ENCODE measurements at places on chromosomes 4 and X.

GRCh38 chrX:126170720-126171119 lies 4.6 kb upstream of the DCAF12L2 start:
- DNase-seq = no peak

DNA sequence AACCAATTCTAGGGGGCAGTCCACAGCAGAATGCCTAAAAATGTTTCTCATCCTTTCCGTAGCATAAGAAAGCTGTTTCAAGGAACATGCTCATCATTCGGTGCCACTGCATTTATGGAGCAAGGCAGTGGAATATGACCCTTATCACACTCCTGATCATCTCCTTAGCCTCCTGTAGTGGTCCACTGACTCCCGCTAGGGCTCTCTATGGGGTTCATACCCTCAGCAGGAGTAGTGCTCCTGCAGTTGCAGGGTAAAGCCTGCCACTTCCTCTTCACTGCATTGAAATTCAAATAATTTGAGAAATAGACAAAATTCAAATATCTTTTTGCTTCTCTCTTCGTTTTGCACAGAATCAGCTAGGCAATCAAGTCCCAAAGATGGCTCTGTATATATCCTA lies 107.0 kb downstream of the NDST3 start:
- DNase-seq = no peak

DNA sequence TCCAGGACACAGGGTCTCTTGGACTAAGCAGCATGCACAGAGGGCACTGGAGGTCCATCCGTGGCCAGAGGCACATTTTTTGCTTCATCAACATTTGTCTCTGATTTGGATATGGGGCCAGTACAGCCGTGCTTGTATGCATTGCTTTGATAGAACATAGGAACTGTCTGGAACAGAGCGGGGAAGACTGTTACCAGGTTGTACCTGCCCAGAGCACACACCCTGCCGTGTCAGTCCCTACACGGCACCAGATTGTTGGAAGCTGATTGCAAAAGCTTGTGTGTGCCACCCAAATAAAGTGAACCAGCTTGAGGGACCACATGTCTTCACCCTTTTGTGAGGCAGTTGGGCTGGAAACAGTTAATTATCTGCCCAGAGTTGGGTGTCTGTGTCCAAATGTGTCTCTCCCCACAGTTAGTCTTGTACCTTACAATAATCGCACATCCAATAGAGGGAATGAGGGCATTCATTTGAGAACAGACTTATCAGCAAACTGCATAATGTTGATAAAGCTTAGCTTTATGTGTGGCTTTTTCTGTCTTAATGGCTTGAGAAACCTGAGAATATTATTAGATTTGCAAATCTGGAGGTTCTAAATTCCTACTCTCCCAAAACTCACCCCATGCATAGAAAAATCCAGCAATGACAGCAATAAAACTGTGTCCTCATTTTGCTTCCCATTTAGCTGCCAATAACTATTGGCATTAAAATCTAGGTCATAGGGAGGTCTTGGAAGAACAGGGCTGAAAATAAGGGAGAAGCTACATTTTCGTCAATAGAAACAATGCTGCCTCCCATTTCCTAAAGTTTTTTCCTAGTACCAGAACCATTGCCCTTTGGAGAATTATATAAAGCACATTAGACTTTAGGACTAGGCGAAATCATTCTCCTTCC lies 21.2 kb downstream of the KLF3 start:
- no peak for DNase-seq

DNA sequence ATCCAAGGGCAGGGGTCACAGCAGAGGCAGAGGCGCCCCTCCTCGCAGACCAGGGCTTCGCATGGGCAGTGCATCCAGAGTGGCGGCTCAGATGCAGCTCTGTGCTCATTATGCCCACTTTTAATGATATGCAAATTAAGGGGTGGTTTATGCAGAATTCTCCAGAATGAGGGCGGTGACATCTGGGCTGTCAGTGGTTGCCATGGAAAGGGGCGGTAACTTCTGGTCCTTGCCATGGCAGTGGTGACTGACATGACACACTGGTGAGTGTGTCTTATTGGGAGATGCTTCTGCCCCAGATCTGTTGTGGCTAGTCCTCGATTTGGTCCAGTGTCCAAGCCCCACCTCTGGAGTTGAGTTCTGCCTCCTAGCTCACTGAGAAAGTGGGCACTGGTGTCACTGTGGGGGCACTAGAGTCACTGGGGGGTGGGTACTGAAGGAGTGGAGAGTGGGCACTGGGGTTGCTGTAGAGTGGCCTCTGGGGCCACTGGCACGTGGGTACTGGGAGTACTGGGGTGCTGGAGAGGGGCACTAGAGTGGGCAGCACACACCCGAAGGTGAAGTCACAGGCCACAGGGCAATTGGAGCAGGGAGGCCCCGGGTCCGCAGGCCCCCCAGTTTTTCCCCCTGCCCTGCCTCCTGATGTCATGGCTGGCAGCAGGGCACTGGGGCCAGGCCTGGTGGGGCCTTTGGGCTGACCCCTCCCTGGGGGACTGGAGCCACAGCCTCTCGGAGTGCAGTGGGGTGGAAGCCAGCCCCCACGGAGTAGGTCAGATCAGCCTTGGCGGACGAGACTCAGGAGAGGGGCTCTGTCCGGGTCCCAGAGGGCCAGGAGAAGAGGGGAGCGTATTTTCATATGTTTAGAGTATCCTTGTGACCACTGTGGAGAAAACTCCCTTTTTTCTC lies 98.6 kb upstream of the NKX1-1 start:
- no peak for DNase-seq

DNA sequence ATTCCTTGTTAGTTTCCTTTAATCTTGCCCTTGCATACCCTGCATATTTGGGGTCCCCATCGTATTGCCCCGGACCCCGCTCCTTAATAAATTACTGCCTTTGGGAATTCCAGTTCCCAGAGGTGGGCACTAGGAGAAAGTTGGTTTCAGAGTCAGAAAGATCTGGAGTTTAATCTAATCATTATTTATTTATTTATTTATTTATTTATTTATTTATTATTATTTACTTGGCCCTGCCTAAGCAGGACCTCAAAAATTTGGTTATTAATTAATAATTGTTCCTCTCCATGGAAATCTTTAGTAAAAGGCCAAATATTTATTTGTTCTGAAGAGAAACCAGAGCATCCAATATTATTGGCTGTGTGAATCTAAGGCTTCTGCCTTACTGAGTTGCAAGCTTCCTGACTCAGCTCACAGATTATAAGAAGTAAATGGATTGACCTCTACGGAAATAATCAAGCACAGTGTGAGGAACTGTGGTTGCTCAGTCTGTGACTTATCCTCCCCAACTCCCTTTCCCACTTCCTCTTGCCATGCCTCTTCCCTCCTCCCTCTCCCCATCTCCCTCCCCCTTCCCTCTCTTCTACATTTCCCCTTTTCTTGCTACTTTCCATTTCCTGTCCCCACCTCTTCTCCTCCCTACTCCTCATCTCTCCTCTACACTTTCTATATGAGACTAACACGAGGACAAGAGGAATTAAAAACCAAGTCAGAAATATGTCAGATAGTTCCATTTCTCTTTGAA lies 61.5 kb upstream of the AP1S2 start:
- DNase-seq = no peak

GRCh38 chr4:76200771-76201231 lies 12.8 kb downstream of the SCARB2 start:
- no peak for DNase-seq

DNA sequence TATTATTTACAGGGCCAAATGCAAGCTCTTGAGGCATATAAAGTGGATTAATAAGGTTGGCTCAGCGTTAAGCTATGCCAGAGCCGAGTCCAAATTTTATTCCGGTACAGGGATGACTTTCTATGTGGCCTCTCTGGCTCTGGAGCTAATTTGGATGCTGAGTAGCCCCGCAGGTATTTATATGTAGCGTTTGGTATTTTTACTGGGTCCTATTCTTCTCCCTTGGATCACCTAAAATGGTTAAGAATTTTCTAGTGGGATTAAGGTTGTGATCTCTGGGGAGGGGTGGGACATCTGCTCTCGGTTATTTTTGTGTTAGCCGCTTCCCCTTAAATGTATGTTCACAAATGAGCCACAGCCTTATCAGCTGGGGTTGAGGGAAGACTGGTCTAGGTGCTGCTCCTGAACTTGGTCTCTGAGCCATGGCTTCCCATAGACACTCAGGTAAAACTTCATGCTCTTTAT lies 49.4 kb downstream of the FHL1 start:
- DNase-seq = no peak

DNA sequence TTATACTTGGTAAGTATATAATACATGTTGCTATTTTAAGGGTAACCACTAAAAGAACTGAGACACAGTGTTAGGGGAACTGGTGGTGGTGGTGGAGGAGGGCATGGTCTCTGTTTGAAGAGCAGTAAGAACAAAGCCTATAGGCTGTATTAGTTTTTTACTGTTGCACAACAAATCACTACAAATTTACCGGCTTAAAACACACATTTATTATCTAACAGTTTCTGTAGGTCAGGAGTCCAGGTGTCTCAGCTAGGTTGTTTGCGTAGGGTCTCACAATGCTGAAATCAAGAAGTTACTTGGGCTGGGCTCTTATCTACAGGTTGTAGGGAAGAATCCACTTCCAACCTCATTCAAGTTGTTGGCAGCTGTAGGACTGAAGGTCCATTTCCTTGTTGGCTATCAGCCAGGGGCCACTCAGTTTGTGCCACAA lies 52.6 kb downstream of the CASK start:
- DNase-seq = no peak

GRCh38 chr4:36187723-36188333 lies 56.5 kb downstream of the ARAP2 start:
- no peak for DNase-seq

GRCh38 chr4:101183221-101183620 lies 164.1 kb downstream of the PPP3CA start:
- no peak for DNase-seq

GRCh38 chr4:170741856-170742255 lies 652.1 kb upstream of the AADAT start:
- DNase-seq = no peak

GRCh38 chr4:180285796-180286195 lies 1957.4 kb upstream of the TENM3 start:
- no peak for DNase-seq

- no peak for DNase-seq
Observed at GRCh38 chr4:181970366-181970765, 272.8 kb upstream of the TENM3 start.

- no peak for DNase-seq
Observed at GRCh38 chr4:139530833-139531427, 25.1 kb downstream of the SETD7 start.

DNA sequence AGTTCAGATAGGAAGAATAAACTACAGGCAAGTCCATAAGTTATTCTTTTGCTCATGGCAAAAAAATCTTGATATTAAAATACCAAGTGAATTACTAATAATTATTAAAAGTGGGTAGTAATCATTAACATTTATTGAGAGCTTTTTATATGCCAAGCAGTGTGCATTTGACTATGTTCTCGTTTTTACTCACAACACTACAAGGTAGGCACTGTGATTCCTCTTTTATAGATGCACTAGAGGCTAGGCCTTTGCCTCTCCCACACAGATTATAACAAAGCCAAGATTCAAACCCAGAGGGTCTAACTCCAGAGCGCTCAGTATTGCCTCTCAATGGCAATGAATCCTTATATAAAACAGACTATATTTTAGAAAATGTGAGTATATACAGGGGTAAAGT lies 254.2 kb downstream of the NAF1 start:
- no peak for DNase-seq

- DNase-seq = no peak
Observed at GRCh38 chrX:19846995-19847790, 40.2 kb downstream of the SH3KBP1 start.

- DNase-seq = no peak
Observed at GRCh38 chrX:149185087-149185486, 320.0 kb downstream of the IDS start.

GRCh38 chrX:131083510-131084142 lies 25.5 kb downstream of the ARHGAP36 start:
- DNase-seq = no peak

DNA sequence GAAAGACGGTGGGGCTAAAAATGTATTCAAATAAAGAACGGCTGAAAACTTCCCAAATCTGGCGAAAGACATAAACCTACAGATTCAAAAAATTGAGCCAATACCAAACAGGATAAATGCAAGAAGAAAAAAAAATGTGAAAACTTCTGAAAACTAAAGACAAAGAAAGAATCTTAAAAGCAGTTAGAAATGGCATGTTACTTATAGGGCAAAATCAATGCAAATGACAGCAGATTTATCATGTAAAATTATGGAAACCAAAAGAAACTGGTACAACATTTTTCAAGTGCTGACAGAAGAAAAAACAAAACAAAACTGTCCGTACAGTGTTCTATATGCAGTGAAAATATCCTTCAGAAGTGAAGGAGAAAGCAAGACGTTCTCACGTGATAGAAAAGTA lies 239.0 kb downstream of the PDGFC start:
- no peak for DNase-seq

GRCh38 chrX:26586570-26586969 lies 370.6 kb downstream of the MAGEB5 start:
- DNase-seq = no peak

DNA sequence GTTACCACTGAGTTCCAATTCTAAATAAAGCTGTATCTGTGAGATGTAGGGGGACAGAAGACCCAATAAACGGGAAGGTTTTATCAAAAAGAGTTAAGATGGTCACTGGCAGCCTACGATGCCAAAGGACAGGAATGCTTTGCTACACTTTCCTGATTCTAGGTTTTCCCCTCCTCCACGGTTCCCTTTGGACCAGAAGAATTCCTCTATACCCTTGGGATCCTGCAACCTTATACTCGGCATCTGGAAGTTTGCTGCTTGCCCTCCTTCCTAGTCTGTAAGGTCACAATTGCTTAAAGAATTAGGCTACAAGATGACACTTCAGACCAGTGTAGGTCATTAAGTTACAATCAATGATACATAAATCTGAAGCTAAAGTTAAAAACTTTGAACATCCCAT lies 64.3 kb downstream of the SCML2 start:
- no peak for DNase-seq

DNA sequence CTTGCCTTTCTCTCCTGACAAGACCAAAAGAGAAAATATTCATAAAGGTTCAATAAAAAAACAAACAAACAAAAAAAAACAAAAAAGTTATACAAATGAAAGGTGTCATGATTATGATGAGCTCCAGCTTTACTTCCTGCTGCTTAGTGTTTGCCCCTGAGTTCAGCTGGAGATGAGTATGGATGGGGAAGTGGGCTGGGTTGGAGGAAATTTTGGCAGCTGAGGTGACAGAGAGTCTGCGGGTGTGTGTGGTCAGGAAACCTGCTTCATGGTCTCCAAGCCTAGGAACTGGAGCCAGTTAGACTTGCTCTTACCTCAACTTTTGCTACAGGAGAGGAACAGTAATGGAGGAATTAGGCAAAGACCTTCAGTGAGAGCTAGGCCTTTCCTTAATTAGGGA lies 4.3 kb upstream of the CYSLTR1 start:
- no peak for DNase-seq

- no peak for DNase-seq
Observed at GRCh38 chr4:20278195-20278594, 26.5 kb downstream of the SLIT2 start.
